Stimulated activated CD4-positive, alpha-beta T cell treated with anti-CD3 and anti-CD28 coated beads, Interleukin-2, amount 100 ng/mL, for 24 hours (primary cell): ENCODE measurements at places on chromosomes 1 and 21.

DNA sequence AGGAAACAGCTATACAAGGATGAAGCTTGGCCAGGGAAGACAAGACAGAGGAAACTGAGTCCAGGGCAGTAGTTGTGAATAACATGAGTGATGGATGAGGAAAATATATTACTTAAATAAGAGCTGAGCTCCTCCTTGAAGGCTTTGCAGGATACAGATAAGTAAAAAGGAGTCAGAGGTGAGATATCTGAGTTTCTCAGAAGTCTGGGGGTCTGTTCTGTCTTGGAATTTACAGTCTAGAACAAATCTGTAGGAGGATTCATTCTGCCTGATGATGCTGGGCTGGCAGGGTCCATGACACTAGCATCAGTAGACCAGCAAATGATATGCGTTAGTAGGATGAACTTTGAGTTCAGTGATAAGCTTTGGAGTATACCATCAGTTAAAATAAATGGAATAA lies 266.1 kb upstream of the POGK start:
- DNase-seq, result no peak

DNA sequence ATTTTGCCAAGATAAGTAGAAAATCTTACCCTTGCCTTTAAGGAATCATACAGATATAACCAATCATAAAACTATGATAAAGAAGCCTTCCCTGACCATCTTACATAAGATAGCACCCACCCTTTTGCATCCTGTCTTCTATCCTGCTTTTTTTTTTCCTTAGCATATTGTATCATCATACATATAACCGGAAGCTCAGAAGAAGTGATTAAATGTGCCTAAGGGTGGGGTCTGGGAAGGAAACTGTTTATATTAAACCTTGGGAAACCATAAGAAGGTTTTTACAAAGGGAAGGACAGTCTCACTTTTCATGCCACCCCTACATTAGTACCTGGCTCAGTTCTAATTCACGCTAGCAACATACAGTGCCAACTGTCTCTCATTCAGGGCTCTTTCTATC lies 66.8 kb downstream of the LUZP1 start:
- DNase-seq, result no peak

- DNase-seq, result no peak
Observed at GRCh38 chr1:153848805-153849204, 73.6 kb downstream of the SLC27A3 start.

DNA sequence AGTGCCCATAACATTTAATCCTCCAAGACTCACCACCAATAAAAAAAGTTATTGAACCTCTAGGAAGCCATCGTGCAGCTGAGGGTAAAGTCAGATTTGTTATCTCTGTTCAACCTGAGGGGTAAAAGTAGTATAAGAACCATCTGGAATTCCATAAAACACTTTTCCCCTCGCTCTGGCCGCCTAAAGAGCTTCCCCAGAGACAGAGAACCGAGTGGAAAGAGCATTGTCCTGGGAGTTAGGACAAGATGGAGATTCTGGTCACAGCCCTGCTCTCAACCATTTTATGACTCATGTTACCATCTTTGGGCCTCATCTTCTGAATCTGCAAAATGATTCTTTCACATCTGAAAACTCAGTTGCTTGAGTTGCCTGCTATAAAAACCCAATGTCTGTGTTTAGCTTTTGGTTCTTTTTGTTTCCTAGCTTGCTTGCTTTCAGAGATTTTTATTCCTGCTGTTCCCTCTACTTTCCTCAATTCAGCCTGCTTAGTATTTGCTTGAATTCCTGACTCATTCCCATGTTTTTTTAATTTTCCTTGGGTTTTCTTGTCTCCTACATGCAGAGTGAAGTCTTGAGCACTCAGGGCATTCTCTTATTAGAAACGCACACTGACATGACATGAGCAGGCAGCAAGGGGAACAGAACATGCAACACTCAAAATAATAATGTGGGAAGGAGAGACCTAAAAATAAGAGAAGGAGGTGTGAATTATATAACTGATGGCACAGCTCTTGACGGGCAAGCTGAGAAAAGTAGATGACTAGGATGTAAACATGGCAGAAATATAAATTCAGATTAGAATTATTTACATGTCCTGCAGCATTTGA lies 1.7 kb downstream of the EPHX4 start:
- no peak for DNase-seq

GRCh38 chr1:44908427-44908826 lies 65.4 kb upstream of the PTCH2 start:
- no peak for DNase-seq

GRCh38 chr1:173014160-173014559 lies 36.6 kb downstream of the TNFSF18 start:
- DNase-seq, result no peak

- no peak for DNase-seq
Observed at GRCh38 chr1:203017061-203017460, 9.2 kb upstream of the PPFIA4 start.

GRCh38 chr1:10286244-10286643 lies 75.9 kb downstream of the KIF1B start:
- no peak for DNase-seq

DNA sequence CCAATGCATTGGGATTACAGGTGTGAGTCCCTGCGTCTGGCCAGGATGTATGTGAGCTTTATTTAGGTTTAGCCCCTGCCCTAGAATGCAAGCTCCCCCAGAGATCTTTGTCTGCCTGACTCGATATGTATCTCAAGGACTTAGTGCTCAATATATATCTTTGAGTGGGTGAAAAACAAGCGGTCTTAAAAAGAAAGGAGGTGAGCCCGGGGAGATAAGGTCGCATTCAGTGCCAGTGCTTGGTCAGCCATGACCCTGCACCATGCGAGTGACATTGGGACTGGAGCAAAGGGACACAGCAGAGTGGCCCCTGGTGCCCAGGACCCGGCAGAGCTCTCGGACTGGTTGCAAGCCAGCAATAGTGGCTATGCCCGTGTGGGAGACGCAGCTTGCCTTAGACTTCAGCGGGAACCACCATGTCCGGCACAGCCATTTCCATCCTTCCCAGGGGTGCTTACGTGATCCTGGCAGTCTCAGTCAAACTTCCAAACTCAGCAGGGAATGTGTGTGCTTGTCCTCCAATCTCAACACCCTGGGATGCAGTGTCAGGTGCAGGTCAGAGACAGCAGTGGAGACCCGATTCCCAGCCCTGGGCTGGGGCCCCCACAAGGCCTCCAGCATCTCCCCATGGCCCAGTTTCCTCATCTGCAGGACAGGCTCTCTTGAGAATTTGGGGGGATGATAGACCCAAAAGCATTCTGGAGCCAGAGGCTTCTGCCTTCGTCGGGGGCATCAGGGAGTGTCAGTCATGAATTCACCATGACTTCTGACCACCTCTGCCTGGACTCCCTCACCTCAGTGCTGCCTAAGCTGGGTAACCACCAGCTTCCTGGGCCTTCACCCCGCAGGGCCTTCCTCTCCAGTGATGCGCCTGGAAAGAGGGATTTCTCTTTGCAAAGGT lies 1.8 kb downstream of the MX2 start:
- no peak for DNase-seq

GRCh38 chr1:84090447-84091245 lies 53.4 kb upstream of the PRKACB start:
- DNase-seq, result no peak

DNA sequence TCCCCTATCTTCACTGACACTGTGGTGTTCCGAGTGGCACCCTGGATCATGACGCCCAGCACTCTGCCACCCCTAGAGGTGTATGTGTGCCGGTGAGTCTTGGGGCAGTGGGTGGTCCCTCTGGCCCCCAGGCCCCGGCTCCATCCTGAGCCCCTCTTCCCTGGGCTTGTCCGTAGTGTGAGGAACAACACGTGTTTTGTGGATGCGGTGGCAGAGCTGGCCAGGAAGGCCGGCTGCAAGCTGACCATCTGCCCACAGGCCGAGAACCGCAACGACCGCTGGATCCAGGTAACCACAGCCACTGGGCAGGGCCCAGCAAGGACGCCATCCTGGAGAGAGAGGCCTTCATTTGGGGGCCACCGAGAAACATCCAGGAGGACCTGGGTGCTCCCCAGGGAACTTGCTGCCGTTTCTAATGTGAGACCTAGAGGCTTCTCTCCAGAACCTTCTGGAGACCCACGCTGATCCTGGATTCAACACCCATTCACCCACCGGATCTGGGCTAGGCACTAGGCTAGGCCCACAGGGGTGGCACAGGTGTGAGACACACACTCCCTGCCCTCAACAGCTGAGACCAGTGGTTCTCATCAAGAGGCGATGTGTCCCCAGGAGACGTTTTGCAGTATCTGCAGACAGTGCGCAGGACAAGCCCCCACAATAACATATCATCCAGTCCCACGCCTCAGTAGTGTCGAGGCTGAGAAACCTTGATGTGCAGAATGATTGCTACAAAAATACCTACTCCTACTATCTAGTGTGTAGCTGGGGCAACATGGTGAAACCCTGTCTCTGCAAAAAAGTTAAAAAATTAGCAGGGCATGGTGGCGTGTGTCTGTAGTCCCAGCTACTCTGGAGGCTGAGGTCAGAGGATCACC lies 22.2 kb downstream of the PADI3 start:
- DNase-seq, result no peak

DNA sequence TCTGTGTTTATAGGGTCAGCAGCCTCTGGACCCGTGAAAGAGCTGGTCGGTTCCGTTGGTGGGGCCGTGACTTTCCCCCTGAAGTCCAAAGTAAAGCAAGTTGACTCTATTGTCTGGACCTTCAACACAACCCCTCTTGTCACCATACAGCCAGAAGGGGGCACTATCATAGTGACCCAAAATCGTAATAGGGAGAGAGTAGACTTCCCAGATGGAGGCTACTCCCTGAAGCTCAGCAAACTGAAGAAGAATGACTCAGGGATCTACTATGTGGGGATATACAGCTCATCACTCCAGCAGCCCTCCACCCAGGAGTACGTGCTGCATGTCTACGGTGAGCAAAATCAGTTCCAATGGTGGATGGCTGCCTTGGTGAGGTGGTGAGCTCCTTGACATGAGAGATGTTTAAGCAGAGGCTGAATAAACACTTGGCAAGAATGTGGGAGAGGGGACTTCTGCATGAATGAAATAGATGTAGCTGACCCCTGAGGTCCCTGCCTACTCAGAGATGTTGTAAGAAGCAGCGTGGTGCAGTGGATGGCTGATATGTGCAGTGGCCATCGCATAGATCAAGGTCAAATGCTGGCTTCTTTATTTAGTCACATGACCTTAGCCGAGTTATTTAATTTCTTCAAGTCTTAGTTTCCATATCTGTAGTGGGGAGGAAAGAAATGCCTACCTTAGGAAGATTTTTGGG lies 9.3 kb downstream of the SLAMF7 start:
- no peak for DNase-seq

- no peak for DNase-seq
Observed at GRCh38 chr1:222161676-222162075, 386.2 kb downstream of the HHIPL2 start.

- no peak for DNase-seq
Observed at GRCh38 chr1:67558449-67559193, 126.4 kb upstream of the GADD45A start.

DNA sequence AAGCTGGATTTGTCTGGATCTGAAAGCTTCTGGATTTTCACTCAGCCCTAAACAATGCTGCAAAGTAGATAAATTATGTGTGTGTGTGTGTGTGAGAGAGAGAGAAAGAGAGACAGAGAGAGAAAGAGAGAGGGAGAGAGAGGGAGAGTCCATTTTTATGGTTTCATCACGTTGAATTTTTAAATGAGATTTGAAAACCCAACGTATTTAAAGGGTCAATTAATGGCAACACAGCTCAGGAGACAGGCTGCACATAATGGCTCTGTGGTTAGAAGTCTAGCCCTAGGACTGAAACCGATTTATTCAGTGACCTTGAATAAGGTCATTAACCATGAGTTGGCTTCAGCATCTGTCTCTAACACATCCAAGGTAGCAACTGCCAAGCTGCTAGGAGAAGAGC lies 35.3 kb upstream of the FMN2 start:
- no peak for DNase-seq

GRCh38 chr1:14519976-14520375 lies 78.5 kb upstream of the KAZN start:
- no peak for DNase-seq

- DNase-seq, result no peak
Observed at GRCh38 chr1:43041591-43041990, 82.9 kb upstream of the SLC2A1 start.
